ENCODE measurements at places on chromosomes 12 and 14. TPM values are rescaled to one million over a fixed set of nuclear protein-coding genes. Genes with fewer than 3 reads are reported as not detected.

The RNU4-1 gene
- total RNA-seq = 1,738 TPM

- H3K27me3 ChIP-seq = no peaks in the 10 kb centered on the region
- no peak overlapping the region for H3K27ac ChIP-seq
- peaks cover 48% of the 10 kb centered on the region for H3K4me1 ChIP-seq
- DNase-seq = peak; percentile 25
- no peak overlapping the region for H3K4me3 ChIP-seq
These were observed 31.9 kb downstream of the USP15 start for GRCh38 chr12:62291864-62292760.

The EML5 gene
- not detected for total RNA-seq

DNA sequence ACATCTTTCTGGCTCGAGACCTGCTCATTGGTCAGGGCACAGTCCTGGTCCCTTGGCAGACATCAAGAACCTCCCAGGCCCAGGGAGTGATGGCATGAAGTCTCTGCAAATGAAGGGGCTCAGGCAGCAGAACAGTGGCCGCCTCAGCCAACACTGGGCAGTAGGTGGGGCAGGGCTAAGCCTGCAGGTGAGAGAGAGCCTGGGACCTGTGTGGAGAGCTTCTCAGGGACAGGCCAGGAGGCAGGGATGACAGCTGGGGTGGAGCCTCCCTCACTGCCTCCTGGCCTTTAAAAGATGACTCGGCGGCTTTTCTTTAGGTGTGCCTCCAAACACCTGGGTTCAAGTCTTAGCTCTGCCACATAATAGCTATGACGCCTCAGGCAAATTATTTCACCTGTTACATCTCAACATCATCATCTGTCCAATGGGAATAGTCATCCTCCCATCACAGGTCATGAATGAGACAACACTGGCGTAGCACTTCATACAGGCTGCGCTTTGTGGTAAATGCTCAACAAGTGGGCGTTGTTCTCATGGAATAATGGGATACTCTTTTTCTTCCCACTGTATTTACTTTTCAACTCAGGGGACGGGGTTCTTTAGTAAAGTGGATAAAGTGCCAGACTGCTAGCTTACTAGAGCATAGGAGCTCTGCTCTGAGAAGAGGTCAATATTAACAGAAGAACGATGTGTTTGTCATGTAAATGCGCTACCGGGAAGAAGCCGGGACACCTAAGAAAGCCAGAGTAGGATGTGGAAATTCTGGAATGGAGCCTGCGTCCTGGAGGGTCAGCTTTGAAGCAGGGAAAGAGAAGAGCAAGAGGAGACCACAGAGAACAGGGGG is 277.4 kb downstream of the FOXN3 start:
- no peak overlapping the region for H3K4me3 ChIP-seq
- H3K36me3 ChIP-seq = peaks cover 12% of the 10 kb centered on the region
- DNase-seq = no peak

The LACRT gene
- not detected for total RNA-seq

DNA sequence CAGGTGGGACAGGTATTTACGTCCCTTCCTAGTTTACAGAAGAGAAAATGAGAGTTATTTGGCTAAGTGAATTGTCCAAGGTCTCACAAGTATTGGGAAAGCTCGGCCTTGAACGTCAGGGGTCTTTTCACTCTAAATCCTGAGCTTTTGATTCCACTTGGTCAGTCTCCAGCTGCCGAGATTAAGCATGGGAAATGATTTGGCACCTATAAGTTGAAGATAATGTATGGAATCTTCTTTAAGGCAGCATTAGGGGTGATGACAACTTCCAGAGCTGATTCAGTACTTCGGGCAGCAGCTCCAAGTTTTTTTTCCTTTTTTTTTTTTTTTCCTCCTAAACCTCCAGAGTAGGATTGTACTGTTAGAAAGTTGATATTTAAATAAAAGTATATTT is 722 bp downstream of the FAM234B start:
- DNase-seq = no peak
- peaks cover 24% of the 10 kb centered on the region for H3K4me1 ChIP-seq
- peak overlapping the region; percentile 36 for H3K27ac ChIP-seq
- peaks cover 3% of the 10 kb centered on the region for H3K27me3 ChIP-seq

- no peaks in the 10 kb centered on the region for H3K36me3 ChIP-seq
- no peak overlapping the region for H3K27ac ChIP-seq
- H3K27me3 ChIP-seq = no peaks in the 10 kb centered on the region
- H3K4me3 ChIP-seq = no peak overlapping the region
These were observed 400.5 kb downstream of the ADAMTS20 start for GRCh38 chr12:43151441-43151981.

The GARIN6 gene
- total RNA-seq = not detected

The MYF5 gene
- not detected for total RNA-seq

The RNASE9 gene
- not detected for total RNA-seq

The LAG3 gene
- 1.0 TPM for total RNA-seq

DNA sequence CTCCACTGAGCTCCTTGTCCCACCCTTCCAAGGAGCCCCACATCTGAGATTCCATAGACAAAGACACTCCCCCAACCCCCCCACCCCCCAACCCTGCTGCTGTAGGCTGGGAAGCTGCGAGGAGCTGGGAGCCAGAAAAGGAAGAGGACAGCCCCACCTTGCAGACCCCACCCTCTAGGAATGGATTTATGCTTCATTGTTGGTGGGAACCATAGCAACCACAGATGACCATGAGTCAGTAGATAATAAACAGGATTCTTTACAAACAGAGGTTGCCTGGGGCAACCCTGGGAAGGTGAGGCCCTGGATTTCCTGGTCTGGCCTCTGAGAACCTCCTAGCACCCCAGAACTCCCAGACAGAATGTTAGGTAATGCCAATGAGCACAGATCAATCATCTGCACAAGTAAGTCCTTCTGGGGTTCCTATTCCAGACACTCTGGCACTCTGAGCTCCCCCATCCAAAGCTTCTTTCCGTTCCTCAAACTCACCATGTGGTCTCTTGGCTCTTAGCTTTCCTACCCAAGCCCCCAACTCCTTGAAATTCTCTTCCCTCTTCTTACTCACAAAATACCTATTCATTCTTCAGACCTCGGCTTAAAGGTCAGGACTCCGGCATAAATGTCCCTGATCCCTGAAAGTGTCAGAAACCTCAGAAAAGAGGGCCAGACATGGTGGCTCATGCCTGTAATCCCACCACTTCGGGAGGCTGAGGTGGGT is 15.2 kb upstream of the PLEKHG6 start:
- no peak for DNase-seq
- H3K27ac ChIP-seq = peak overlapping the region; percentile 45

DNA sequence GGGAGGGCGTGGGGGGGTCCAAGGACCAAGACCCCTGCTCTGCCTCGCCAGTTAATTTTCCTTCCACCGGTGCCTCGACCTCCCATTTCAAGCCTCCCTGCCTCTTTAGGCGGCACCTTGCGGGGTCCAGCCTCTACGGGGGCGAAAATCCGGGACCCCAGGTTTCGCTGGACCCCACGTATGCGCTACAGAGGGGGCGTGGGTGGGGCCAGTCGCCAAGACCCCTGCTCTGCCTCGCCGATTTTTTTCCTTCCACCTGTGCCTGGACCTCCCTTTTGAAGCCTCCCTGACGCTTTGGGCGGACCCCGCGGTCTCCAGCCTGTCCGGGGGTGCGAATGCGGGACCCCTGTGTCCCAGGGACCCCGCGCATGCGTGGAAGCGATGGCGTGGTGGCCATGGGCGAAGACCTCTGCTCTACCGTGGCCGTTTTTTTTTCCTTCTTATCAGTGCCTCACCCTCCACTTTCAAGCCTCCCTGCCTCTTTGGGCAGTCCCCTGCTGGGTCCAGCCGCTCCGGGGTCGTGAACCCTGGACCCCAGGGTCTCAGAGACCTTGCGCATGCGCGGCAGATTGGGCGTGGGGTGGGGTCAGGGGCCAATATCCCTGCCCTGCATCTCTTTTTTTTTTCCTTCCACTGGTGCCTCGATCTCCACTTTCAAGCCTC is 324.2 kb downstream of the ALG10 start:
- H3K36me3 ChIP-seq = no peaks in the 10 kb centered on the region
- no peak overlapping the region for H3K27ac ChIP-seq
- no peak overlapping the region for H3K4me3 ChIP-seq
- no peaks in the 10 kb centered on the region for H3K4me1 ChIP-seq

DNA sequence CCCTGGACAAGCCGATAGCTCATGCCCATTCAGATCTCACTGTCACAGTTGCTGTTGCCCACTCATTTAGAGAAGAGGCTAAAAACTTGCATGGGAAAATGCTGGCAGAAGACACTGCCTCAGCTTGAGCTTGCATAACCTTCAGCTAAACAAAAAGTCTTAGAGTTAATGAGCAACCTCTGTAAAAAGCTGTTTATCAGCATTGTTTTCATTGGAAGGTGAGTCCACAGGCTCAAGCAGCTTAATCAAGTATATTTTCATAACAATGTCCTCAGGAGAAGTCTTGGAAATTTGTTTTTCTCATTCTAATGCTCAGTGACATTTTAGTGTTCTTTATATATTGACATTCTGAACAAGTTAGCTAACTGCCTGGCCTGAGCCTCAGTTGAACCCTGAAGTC is 872.9 kb downstream of the TMTC2 start:
- H3K36me3 ChIP-seq = no peaks in the 10 kb centered on the region
- no peak for DNase-seq
- no peaks in the 10 kb centered on the region for H3K4me1 ChIP-seq
- H3K27ac ChIP-seq = no peak overlapping the region

- no peak for DNase-seq
- H3K4me1 ChIP-seq = no peaks in the 10 kb centered on the region
- H3K36me3 ChIP-seq = no peaks in the 10 kb centered on the region
- H3K27ac ChIP-seq = no peak overlapping the region
These were observed 148.8 kb upstream of the CNOT2 start for GRCh38 chr12:70094467-70094866.

GRCh38 chr12:130796985-130797686 is 41.9 kb downstream of the STX2 start:
- no peaks in the 10 kb centered on the region for H3K27me3 ChIP-seq
- H3K27ac ChIP-seq = no peak overlapping the region
- H3K4me3 ChIP-seq = no peak overlapping the region

The FSCB gene
- total RNA-seq = not detected

GRCh38 chr12:49097381-49097780 is 2.8 kb upstream of the DHH start:
- H3K27me3 ChIP-seq = peaks cover 15% of the 10 kb centered on the region
- H3K4me3 ChIP-seq = no peak overlapping the region
- H3K4me1 ChIP-seq = peaks cover 12% of the 10 kb centered on the region
- H3K27ac ChIP-seq = no peak overlapping the region

- peaks cover 30% of the 10 kb centered on the region for H3K4me1 ChIP-seq
- DNase-seq = no peak
- H3K27me3 ChIP-seq = no peaks in the 10 kb centered on the region
- H3K36me3 ChIP-seq = no peaks in the 10 kb centered on the region
These were observed 117.7 kb upstream of the FRMD6 start for GRCh38 chr14:51533872-51534553.

- no peak overlapping the region for H3K4me3 ChIP-seq
- no peak for DNase-seq
- H3K4me1 ChIP-seq = peaks cover 13% of the 10 kb centered on the region
- no peak overlapping the region for H3K27ac ChIP-seq
These were observed 241.2 kb downstream of the EGLN3 start for GRCh38 chr14:33709711-33710110.

DNA sequence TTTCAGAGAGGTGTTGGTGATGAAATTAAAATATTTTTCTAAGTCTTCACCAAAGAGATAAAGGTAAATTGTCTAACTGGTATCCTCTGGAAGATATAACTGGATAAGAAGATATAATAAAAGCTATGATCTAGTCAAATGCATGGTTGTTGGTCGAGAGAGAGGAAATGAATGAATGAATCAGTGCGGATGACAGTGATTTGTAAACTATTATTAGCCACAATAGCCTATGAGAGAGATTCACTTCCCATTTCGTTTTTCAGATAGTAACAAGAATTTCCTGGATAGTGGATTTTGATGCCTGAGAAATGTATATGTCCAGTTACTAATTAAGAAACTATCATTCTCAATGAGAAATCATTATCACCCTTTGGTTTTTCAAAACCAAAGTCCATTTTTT is 63.1 kb downstream of the HEATR5A start:
- H3K4me1 ChIP-seq = peaks cover 5% of the 10 kb centered on the region
- no peaks in the 10 kb centered on the region for H3K27me3 ChIP-seq
- no peak for DNase-seq
- H3K4me3 ChIP-seq = no peak overlapping the region

- no peaks in the 10 kb centered on the region for H3K4me1 ChIP-seq
- no peak overlapping the region for H3K4me3 ChIP-seq
- peaks cover 37% of the 10 kb centered on the region for H3K36me3 ChIP-seq
- H3K27ac ChIP-seq = no peak overlapping the region
- no peaks in the 10 kb centered on the region for H3K27me3 ChIP-seq
These were observed 12.9 kb downstream of the DDX51 start for GRCh38 chr12:132131229-132131628.

DNA sequence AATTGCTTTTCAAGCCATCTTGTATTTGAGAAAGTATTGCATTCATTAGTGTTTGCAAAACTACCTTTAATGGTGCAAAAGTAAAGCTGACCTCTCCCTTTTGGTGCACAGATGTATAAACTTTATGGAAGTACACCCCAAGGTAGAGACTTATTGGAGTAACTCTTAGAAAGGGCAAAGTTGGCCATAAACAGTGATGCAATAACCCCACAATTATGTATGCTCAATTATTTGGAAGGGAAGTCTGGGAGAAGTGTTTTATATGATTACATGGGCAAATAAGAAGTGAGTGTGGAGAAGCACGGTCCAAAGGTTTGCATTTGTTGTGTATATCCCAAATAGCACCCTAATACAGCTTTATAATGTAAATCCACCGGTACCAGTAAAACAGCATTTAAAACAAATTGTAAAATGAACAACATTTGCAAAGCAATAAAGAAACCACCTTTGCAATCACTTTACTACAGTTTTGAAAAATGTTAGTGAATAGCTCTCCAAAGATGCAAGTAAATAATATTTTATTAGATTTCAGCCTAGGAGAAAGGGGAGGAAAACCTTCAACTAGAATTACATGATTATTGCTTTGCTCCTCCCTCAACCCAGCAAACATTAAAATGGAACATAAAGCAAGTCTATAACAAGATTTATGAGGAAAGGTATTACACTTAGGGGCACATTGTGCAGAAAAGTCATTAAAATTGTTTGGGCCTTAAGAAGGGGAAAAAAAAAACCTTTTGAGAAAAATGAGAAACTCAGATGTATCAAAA is 70.5 kb downstream of the HMGA2 start:
- peak overlapping the region; percentile 37 for H3K27ac ChIP-seq
- H3K4me1 ChIP-seq = peaks cover 93% of the 10 kb centered on the region
- no peaks in the 10 kb centered on the region for H3K36me3 ChIP-seq
- H3K4me3 ChIP-seq = no peak overlapping the region

The CCDC184 gene
- 0.22 TPM for total RNA-seq

The CAPRIN2 gene
- 25.3 TPM for total RNA-seq

The STAT2 gene
- 166 TPM for total RNA-seq

DNA sequence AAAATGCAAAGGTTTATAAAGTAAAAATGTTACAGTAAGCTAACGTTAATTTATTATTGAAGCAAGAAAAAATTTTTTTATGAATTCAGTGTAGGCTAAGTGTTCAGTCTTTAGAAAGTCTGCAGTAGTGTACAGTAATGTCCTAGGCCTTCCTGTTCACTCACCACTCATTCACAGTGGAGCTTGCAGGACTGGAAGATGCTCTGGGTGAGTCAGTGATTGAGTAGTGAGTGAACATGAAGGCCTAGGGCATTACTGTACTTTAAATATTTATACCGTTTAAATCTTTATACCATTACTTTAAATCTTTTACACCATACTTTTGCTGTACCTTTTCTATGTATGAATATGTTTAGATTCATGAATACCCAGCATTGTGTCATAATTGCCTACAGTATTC is 120.3 kb upstream of the SLC38A4 start:
- no peak overlapping the region for H3K4me3 ChIP-seq
- H3K27ac ChIP-seq = no peak overlapping the region
- DNase-seq = no peak
- H3K4me1 ChIP-seq = peaks cover 25% of the 10 kb centered on the region
- no peaks in the 10 kb centered on the region for H3K36me3 ChIP-seq

All from chondrocyte (in vitro differentiated cells).